ENCODE measurements at places on chromosomes 6 and 20.

DNA sequence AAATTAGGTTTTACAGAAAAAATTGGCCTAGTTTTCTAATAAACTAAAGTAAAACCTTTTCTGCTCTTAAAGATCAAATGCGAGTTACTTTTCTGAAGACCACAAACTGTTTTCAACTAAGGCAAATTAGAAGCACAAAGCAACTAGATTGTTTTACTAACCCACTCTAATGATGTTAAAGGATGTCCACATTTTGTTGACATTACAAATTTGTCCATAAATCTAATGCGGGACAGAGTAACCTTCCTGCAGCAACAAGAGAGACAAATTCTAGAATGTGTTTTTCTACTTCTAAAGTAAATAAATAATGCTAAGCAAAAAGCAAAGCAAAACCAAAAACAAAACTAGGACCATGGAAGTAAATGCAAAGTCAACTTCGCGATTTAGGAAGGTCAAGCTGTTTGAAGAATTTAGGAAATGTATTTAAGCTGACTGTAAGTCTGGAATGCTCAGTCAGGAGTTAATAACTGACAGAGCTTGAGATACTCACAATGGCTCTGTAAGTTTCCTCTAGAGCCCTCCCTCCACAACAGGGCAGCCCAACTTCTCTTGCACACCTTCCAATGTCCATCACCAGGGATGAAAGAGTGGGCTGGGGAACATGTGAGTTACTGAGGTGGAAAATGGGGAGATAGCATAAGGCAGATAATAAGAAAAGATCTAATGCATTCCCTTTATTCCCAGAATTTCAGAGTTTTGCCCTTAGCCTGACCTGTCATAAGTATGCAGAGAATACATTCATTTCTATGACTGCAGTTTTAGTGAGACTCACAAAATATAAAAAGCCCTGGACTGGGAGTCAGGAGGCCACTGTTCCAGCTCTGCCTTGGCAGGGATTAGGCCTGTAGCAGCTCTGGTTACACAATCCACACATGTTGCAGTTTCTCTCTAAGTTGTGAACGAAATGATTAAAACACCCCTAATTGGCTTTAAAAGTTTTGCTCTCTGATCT, 158.8 kb downstream of the FOXA2 start:
- no peak for DNase-seq

DNA sequence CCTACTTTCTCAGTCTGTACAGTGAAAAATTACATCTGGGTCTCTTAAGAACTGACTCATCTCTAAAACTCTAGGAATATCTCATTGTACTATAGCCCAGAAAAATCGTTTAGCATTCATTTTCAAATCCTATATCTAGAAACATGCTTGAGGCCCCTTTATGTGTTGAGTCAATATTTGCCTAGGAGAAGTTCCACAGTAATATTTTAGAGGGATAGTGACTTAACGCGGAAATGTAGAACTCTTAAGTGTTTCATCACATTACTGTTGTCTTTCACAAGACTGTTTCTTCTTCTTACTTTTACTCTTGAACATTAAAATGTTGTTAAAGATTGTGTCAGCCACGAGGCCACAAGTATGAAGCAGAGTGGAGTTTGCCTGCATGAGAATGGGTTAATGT, 23.0 kb upstream of the MYLIP start:
- DNase-seq, result no peak

DNA sequence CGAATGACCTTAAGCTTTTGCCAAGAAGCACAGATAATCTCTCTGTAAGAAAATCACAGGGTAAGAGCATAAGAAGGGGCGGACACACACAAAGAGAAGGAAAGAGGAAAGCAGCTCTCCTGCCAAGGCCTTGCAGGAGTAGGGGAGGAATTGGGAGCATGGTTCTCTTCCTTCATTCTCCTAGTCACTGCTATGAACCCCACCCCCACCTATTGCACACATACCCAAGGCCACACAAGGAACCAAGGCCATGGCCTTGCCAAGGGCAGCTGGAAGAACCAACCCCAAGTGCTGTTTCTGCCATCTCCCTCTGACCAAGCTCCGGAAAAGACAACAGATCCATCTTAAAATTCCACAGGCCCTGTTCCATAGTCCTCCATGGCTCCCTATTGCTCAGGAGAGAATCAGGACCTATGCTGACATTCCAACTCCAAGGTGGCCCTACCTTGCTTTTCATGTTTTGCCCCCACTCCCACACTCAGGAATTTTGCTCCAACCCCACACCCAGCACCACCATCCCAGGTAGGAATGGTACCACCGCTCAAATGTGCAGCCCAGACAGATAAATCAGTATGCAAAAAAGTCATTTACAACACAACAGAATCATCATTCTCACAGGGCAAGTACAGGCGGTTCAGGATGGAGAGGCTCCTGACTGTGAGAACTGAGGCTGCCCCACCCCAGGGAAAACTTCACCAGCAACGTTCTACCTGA, 31.3 kb downstream of the TRAM2 start:
- no peak for DNase-seq

DNA sequence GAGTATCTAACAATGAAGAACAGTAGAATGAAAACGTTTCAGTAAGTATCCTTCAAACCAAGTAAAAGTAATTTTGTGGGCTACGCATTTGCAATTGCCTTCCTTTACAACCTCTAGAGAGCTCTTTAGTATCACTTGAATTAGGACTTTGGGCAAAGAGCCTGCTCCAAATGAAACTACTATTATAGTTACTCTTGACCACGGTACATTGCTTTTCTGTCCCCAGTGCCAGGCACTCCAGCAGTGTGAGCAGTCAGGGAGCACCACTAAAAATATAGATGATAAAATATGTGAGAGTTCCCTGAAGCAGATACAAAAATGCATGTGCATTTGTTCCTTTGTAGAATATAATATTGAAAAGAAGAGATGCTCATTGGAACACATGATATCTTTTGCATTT, 450.1 kb upstream of the MANEA start:
- DNase-seq, result no peak

- no peak for DNase-seq
These were observed 1.4 kb downstream of the CST3 start for GRCh38 chr20:23636182-23636907.

- peak; percentile 40 for DNase-seq
These were observed 10.8 kb downstream of the GSTA4 start for GRCh38 chr6:52984247-52984646.

- DNase-seq, result no peak
These were observed 52.7 kb downstream of the CDH22 start for GRCh38 chr20:46255440-46256104.

- DNase-seq, result no peak
These were observed 109.6 kb upstream of the BMP2 start for GRCh38 chr20:6657904-6658303.

- DNase-seq, result no peak
These were observed 197.9 kb upstream of the GRIK2 start for GRCh38 chr6:101195588-101195987.

GRCh38 chr20:61739832-61740118, 325.9 kb downstream of the TAF4 start:
- DNase-seq, result no peak

DNA sequence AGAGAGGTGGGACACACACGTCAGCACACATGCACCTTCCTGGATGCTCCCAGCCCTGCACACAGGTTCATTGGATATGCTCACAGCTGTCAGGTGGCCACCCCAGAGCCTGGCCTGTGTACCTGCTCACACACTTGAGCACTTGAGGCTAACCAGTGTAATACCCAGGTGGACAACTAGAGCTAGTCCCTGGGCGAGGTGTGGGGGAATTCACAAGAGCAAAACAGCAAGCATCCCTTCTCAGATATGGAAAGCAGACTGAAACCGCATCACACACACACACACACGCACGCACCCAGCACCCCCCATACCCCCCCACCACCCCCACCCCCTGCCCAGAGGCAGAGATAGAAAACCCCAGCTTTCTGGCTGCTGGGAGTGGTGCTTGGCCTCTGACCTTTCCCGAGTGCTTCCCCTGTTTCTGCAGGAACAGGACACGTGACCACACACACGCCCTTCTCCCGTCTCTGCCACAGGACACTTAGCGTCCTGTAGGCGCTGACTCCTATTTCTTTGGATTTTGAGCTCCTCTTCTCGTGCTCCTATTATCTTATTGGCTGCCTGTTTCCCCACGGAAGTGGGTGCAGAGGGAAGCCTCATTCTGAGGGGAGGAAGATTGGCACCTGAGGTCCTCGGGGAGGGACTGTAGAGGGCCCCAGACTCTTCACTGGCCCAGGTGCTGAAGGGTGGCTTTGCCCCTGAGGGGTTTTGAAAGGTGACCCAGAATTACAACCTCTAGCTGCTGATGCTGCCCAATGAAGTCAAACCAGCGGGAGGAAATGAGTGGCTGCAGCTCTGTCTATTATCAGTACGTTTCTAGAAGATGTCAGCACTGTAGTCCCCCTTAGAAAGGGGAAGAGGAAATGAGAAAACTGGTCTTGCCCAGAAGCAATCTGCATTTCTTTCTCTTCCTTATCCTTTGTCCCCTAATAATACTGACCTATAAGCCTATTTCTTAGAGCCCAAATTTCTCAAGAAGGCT, 65.8 kb downstream of the SYTL3 start:
- no peak for DNase-seq

GRCh38 chr6:21049572-21049971, 515.3 kb downstream of the CDKAL1 start:
- DNase-seq, result no peak

- DNase-seq, result no peak
These were observed 58.7 kb downstream of the EDN1 start for GRCh38 chr6:12348530-12349511.

DNA sequence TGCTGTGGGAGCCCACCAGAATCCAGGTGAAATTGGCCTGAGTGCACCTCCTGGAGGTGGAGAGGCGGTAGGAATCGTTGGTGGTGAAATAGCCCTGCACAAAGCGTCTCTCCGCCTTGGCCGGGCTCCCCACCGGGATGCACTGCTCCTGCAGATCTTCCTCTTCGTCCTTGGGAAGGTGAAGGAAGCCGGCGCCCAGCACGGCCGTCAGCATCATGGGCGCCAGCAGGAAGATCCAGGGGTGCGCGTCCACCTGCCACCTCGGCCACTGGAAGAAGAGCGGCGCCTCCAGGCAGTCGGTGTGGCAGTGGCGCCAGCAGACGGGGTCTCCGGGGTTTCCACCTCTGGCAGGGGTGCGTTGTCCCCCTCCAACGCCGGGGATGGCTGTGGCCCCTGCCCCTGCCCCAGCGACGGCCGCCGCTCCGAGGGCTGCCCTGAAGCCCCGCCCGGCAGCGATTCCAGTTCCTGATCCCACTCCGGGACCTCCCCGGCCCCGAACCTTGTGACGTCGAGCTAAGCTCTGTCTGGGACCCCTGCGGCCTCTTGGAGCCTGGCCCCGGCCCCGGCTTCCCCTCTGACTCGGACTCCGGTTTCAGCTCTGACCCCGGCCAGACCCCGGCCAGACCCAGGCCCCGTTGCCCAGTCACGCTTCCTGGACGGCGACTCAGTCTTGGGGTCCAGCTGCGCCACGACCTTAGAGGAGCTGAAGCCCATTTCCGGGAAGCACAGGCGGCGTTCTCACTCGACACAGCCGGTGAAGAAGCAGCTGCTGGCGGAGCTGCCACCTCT, 91.9 kb downstream of the CD164 start:
- no peak for DNase-seq

DNA sequence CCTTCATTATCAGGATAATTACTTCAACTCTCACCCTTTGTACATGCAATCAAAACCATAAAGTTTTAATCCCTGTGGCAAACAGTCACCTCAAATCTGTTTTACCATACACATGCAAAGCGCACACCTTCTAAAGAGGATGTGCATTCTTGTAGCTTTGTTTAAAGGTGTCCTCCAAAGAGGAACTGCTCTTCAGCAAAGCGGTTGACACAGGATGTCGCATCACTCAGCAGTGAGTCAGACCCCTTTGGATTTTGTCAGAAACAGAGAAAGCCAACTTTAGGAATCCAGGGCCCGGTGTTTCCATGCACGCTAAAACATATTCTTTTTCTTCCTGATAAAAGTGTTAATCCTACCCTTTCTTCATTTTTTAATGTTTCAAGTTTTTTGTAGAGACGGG, 268.3 kb upstream of the ARID1B start:
- DNase-seq, result no peak

GRCh38 chr6:148068437-148069061, 274.1 kb upstream of the SASH1 start:
- no peak for DNase-seq

DNA sequence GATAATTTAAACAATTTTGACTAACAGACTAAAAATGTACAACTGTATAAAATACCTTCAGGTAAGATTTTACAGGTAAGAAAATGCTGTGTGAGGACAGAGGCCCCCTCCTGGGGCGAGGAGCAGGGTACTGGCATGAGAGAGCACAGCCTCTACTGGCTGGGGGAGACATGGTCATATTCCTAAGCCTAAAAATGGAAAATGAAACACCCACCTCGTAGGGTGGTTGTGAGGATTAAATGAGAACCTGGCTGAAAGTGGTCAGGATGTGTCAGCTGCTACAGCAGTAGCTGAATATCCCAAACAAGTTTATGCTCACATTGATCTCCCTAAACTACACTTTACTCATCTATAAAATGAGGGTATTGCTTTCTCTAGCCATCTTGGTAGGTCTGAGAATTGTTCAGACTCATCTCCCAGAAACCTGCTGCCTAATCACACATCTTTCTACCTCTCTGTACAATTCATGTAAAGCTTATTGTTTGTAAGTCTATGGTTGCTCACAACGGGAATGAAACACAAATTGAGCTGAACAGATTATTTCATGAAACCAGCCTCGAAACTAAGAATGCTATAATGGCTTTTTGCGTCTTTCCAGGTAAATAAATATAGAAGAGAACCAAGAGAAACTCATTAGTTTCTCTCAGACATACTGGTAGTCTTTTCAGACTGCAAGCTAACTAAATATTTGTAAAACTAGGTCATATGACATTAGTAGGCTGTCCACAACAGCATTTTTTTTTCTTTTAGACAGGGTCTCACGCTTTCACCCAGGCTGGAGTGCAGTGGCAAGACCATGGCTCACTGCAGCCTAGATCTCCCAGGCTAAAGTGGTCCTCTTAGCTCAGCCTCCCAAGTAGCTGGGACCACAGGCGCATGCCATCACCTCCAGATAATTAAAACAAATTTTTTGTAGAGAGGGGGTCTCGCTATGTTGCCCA, 69.6 kb downstream of the POPDC3 start:
- no peak for DNase-seq

- no peak for DNase-seq
These were observed 122.3 kb downstream of the WDR27 start for GRCh38 chr6:169579407-169580111.

DNA sequence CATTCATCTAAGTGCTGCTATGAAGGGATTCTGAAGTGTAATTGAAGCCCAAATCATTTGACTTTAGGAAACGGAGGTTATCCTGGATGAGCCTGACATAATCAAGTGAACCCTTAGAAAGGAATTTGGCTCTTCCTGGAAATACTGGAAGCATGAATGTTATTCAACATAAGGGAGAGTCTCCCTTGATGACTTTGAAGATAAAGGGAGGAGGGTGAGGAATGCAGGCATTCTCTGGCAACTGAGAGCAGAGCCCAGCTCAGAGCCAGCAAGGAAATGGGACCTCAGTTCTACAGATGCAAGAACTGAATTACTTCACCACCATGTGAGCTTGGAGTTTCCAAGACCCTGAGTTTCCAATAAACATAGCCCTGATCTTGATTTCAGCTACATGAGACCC, 168.2 kb downstream of the DLL1 start:
- DNase-seq, result no peak

- no peak for DNase-seq
These were observed 129.8 kb upstream of the SMLR1 start for GRCh38 chr6:130697271-130697994.

GRCh38 chr6:14070457-14070856, 47.1 kb upstream of the CD83 start:
- no peak for DNase-seq

- DNase-seq, result no peak
These were observed 247.6 kb downstream of the MYLK4 start for GRCh38 chr6:2502998-2503674.

Measured in central memory CD8-positive, alpha-beta T cell (primary cell).